Esophagus (tissue), 2 donors: ENCODE measurements at places on chromosomes 7 and 10. TPM values are rescaled to one million over a fixed set of nuclear protein-coding genes. Genes with fewer than 3 reads are reported as not detected.

The DDC gene
- polyA plus RNA-seq = 0.37 TPM

The DRGX gene
- 0.04 TPM for polyA plus RNA-seq

The ECHDC3 gene
- 23.7 TPM for polyA plus RNA-seq

The ARHGAP12 gene
- 19.8 TPM for polyA plus RNA-seq
